ENCODE measurements at places on chromosomes 4 and X.

DNA sequence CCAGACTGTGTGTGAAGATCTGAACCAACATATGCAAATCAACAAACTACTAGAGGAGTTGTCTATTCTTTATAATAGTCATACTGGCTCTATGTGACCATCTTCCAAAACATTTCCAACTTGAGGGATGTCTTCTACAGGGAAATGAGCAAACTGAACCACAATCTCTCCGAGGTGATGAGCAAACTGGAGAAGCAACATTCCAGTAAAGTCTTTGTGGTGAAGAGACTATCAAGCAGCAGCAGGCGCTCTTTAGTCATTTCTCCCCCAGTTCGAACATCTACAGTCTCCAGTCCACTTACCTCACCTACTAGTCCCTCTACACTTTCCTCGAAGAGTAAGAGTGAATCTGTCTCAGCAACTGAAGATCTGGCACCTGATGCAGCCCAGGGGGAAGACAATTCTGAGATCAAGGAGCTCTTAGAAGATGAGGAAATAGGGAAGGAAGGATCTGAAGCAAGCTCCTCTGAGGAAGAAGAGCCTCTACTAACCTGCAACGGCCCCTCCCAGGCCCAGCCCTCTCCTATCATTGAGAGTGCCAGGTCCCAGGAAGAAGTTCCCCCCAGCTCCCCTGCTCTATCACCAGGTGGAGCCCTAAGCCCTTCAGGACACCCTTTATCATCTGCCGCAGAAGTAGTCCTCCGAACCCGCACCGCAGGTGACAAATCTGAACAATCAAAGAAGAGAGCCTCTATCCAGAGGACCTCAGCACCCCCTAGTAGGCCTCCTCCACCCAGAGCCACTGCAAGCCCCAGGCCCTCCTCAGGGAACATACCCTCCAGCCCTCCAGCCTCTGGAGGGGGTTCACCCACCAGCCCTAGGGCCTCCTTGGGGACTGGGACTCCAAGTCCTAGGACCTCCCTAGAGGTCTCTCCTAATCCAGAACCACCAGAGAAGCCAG is 98.1 kb downstream of the HNRNPD start:
- DNase-seq, result peak; percentile 49

DNA sequence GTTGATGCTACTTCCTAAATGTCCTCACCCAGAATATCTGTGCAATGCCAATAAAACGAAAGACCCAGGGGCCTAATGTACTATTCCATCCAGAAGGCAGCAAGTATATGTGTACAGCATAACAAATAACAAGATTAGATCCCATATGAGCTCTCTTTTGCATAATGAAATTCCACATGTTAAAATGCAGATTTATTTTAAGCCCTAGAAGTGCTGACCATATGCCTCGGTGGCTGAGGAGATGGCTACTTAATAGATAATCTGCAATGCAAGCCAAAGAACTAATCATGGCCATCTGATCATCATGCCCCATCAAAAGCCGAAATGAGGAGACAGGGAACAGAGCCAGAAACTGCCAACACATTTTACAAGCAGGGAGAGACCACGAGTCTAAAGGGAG is 293.5 kb downstream of the KCNIP4 start:
- DNase-seq, result no peak

DNA sequence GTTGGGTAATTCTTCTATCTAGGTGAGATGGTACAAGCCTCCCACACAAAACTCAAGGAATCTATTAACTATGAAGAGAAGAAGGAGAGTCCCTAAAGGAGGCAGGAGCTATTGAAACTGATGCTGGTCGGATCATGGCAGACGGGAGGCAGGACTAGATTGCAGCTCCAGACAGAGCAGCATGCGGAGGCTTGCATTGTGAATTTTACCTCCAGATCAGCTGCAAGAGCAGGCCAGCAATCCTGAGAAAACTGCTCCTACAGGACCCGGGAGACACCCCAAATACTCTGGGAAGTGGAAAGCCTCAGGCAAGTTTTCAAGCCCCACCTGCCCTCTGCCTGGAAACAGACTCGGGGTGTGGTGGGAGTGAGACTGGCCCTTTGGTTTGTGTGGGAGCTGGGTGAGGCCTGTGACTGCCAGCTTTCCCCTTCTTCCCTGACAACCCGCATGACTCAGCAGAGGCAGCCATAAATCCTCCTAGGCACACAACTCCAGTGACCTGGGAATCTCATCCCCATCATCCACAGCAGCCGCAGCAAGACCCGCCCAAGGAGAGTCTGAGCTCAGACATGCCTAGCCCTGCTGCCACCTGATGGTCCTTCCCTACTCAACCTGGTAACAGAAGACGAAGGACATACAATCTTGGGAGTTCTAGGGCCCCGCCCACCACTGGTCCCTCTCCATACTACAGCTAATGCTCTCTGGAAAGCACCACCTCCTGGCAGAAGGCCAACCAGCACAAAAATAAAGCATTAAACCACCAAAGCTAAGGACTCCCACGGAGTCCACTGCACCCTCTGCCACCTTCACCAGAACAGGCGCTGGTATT is 30.9 kb downstream of the GATB start:
- DNase-seq, result no peak

GRCh38 chr4:10731162-10731561 is 46.6 kb upstream of the CLNK start:
- DNase-seq, result no peak

GRCh38 chr4:111991797-111992196 is 153.5 kb upstream of the FAM241A start:
- DNase-seq, result no peak

- DNase-seq, result no peak
Measured at GRCh38 chrX:48864210-48864609, 28.8 kb upstream of the PCSK1N start.

- DNase-seq, result no peak
Measured at GRCh38 chr4:15690020-15690809, 8.6 kb downstream of the FAM200B start.

- DNase-seq, result no peak
Measured at GRCh38 chr4:41256131-41256739, 493 bp upstream of the UCHL1 start.

- DNase-seq, result no peak
Measured at GRCh38 chr4:4361883-4362282, 25.0 kb upstream of the NSG1 start.

GRCh38 chrX:53317365-53318069 is 36.1 kb upstream of the IQSEC2 start:
- DNase-seq, result peak; percentile 82
